Inflammatory macrophage treated with lipopolysaccharide for 4 hours (primary cell): ENCODE measurements at places on chromosomes 7 and 10.

- no peak for DNase-seq
Observed at GRCh38 chr10:76034353-76035205, 603.2 kb downstream of the LRMDA start.

- DNase-seq, result no peak
Observed at GRCh38 chr10:43192884-43193283, 54.6 kb downstream of the CSGALNACT2 start.

- DNase-seq, result peak; percentile 17
Observed at GRCh38 chr7:92798517-92799249, 37.7 kb downstream of the CDK6 start.

DNA sequence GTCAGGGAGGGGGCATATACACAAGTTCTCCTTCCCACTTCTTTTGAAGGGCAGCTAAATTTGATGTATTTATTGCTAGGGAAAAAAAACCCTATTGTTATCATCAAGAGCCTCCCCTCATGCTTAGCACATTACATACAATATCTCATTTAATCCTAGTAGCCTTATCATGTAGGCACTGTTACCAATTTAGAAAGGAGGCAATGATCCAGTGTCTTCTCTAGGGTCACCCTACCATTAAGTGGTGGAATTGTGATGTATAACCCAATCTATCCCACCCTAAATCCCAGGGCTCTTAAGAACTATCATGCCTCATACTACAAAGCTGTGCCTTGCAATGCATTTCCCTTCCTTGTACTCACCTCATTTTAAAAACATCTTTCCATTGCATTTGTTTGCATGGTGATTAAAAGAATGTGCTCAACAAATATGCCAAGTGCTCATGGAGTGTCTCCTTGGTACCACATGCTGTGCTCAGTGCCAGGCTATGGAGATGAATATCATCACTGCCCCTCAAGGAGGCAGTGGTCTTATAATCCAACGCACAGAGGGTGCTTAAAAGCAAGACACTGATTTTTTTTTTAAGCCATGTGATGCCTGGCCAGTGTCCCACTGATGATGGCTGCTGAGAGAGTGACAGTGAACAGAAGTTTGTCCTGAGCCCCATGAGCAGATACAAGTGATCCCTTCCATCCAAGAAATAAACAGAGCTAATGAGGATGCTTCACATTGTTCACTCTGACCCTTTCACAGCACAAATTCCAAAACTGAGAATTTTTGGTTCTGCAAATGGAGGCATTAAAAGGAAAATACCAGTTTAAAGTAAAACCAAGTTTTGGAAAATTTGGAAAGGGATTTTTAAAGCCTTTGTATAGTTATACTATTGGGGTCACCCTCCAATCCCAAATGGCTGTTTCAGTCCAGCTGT lies 98.2 kb downstream of the SORBS1 start:
- DNase-seq, result no peak

DNA sequence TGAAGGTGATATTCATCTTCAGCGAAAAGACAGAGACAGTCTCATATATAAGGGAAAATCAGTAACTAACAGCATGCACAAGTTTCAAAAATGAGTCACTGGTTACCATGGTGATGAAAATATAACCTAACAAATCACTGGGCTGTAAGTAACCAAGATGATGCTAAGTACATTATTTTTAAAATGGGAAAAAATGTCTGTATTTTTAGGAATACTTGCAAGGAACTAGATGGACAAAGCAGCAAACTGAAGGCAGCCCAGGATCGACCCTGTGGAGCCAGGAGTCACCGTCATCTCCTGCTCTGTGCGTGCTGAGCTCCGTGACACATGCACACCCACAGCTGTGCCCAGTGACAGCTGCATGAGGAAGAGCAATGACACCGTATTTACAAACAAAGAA lies 137.3 kb downstream of the ELMO1 start:
- peak; percentile 85 for DNase-seq

- no peak for DNase-seq
Observed at GRCh38 chr10:128044961-128045832, 81.0 kb downstream of the MKI67 start.
